ENCODE measurements at places on chromosomes 7 and 10.

GRCh38 chr10:1625079-1625478, 112.2 kb downstream of the ADARB2 start:
- DNase-seq: no peak

GRCh38 chr10:100912013-100912604, 654 bp upstream of the SLF2 start:
- no peak for DNase-seq

DNA sequence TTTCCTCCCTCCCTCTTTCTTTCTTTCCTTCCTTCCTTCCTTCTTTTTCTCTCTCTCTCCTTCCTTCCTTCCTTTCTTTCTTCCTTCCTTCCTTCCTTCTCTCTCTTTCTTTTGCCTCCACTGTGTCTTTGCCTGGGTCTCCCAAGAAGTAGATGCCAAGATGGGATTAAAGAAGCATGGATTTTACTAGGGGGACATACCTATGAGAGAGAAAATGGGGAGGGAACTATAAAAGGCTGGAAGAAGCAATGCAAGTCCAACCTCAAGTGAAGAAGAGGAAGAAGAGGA, 33.3 kb upstream of the CRTAC1 start:
- DNase-seq: no peak

GRCh38 chr10:130772676-130773075, 538.8 kb downstream of the TCERG1L start:
- DNase-seq: no peak

GRCh38 chr7:68406480-68406879, 1191.8 kb upstream of the AUTS2 start:
- DNase-seq: no peak

- no peak for DNase-seq
Observed at GRCh38 chr10:125343118-125343925, 183.0 kb upstream of the CTBP2 start.

- DNase-seq: no peak
Observed at GRCh38 chr10:8225187-8225586, 170.7 kb downstream of the GATA3 start.
